ENCODE measurements at places on chromosomes 7 and 10. TPM values are rescaled to one million over a fixed set of nuclear protein-coding genes. Genes with fewer than 3 reads are reported as not detected.

- no peak overlapping the region for H3K27ac ChIP-seq
- H3K36me3 ChIP-seq, result no peaks in the 10 kb centered on the region
- H3K4me1 ChIP-seq, result no peaks in the 10 kb centered on the region
- no peaks in the 10 kb centered on the region for H3K27me3 ChIP-seq
These were observed 137.3 kb downstream of the AGMO start for GRCh38 chr7:15424468-15424867.

The HKDC1 gene
- total RNA-seq, result not detected

DNA sequence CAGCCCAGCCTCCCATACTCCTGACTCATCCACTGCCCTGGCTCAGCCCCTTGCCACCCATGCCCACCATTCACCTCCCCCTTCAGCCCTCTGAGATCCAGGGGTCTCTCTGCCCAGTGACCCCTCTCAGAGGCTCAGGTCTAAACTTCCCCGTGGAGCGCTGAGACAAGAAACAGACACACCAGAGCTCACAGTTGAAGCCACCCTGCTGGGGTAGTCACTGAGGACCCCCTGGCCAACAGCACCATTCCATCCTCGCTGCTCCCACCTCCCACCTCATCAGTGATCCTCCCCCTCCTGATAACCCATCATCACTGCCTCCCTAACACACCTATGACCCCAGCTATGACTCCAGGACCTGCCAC lies 100.7 kb downstream of the GRID1 start:
- no peaks in the 10 kb centered on the region for H3K27me3 ChIP-seq
- no peak overlapping the region for H3K27ac ChIP-seq
- no peak for DNase-seq
- no peaks in the 10 kb centered on the region for H3K4me1 ChIP-seq
- H3K36me3 ChIP-seq, result no peaks in the 10 kb centered on the region

The SFRP5 gene
- 3.1 TPM for total RNA-seq

DNA sequence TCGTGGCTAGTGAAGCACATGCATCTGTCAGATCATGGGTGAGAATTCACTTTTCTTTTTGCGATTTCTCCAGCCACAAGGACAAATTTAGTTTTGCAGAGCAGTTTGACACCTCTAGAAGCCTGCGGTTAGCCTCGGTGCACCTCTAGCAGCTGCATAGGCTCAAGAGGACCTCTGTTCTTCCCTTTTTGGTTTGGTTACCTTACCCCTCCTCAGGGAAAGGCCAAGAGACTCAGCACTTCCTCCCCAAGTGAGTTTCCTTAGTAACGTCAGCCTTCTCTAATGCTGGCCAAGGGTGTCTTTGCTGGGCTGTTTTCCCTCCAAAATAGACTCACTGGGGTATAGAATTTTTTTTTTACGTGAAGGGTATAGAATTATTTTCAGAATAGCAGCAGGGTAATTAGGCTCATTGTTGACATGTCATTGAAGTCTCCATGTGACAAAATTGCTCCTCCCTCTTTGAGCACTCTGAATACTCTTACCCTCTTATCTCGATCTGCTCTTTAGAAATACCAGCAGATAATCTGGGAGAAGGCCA lies 97.8 kb downstream of the AUTS2 start:
- H3K27me3 ChIP-seq, result no peaks in the 10 kb centered on the region
- no peaks in the 10 kb centered on the region for H3K36me3 ChIP-seq
- H3K4me3 ChIP-seq, result no peak overlapping the region
- no peak overlapping the region for H3K27ac ChIP-seq
- H3K4me1 ChIP-seq, result no peaks in the 10 kb centered on the region

DNA sequence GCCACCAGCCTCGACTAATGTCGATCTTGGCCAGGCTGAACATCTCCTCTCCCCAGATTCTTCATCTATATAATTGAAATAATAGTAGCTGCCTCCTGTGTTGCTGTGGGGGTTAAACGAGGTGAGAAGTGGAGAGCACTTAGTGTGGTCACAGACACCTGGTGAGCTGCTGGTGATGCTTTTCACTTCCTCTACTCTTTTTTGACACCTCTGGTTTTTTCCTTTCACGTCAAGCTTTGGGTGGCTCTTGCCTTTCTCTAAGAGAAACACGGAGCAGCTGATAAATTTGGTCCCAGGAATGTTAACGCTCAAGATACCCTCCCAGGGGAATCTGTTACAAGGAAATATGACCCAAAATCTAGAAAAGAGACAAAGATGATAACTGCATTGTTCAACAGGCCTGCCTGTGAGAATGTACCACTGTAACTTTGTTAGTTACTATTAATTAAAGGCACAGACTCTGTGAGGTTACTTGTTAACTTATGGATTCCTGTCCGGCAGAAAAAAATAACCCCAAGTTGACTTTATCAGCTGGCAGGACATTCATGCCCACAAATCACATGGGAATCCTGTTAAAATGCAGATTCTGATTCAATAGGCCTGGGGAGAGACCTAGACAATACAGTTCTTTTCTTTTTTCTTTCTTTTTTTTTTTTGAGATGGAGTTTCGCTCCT lies 9.5 kb upstream of the NPFFR1 start:
- peaks cover 11% of the 10 kb centered on the region for H3K4me1 ChIP-seq
- H3K27ac ChIP-seq, result no peak overlapping the region
- H3K27me3 ChIP-seq, result no peaks in the 10 kb centered on the region
- no peak for DNase-seq

The GHRHR gene
- not detected for total RNA-seq

GRCh38 chr7:20417260-20417659 lies 86.6 kb downstream of the ITGB8 start:
- H3K27ac ChIP-seq, result no peak overlapping the region
- H3K27me3 ChIP-seq, result no peaks in the 10 kb centered on the region
- DNase-seq, result no peak

- H3K27me3 ChIP-seq, result no peaks in the 10 kb centered on the region
- H3K4me1 ChIP-seq, result no peaks in the 10 kb centered on the region
- H3K27ac ChIP-seq, result no peak overlapping the region
- no peak for DNase-seq
- H3K4me3 ChIP-seq, result no peak overlapping the region
- H3K36me3 ChIP-seq, result no peaks in the 10 kb centered on the region
These were observed 1496.3 kb downstream of the REEP3 start for GRCh38 chr10:65017523-65017922.

GRCh38 chr10:12922117-12922900 lies 79.2 kb downstream of the CCDC3 start:
- no peak for DNase-seq
- H3K4me1 ChIP-seq, result no peaks in the 10 kb centered on the region
- H3K27ac ChIP-seq, result no peak overlapping the region
- no peak overlapping the region for H3K4me3 ChIP-seq
- H3K36me3 ChIP-seq, result no peaks in the 10 kb centered on the region

The COMMD3 gene
- 44.4 TPM for total RNA-seq

DNA sequence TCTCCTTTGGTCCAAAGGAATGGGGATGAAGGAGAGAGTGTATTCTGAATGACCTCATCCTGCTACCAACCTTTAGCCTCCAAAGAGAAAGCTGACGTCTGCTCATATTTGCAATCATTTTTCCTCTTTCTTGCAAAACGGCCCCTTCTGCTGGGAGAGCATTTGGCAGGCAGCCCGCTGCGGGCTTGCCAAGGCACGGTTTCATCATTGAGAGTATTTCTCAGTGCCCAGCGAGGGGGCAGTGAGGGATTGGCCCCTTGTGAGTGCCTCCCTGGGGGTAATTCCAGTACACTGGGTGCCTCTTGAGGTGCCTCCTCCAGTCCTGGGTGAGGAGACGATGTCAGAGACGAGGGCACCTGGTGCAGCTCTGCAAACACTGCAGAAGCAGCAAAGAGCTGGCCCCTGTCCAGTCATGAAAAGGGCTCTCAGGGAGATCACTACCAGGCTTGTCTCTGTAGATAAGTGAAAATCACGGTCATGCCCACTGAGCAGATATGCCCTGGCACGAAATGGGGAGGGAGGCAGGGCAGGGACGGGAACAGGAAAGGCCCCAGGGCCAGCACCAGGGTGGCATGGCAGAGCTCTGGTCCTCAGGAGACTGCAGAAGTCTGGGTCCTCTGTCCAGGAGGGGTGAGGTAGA lies 48.7 kb upstream of the SHH start:
- H3K27ac ChIP-seq, result no peak overlapping the region
- H3K27me3 ChIP-seq, result no peaks in the 10 kb centered on the region
- no peaks in the 10 kb centered on the region for H3K36me3 ChIP-seq
- no peak overlapping the region for H3K4me3 ChIP-seq

- H3K4me3 ChIP-seq, result no peak overlapping the region
- peaks cover 29% of the 10 kb centered on the region for H3K27me3 ChIP-seq
- H3K4me1 ChIP-seq, result no peaks in the 10 kb centered on the region
These were observed 249.9 kb upstream of the C7orf33 start for GRCh38 chr7:148340438-148341280.

- H3K4me3 ChIP-seq, result no peak overlapping the region
- H3K27me3 ChIP-seq, result no peaks in the 10 kb centered on the region
- no peaks in the 10 kb centered on the region for H3K36me3 ChIP-seq
- no peak for DNase-seq
- H3K27ac ChIP-seq, result no peak overlapping the region
- H3K4me1 ChIP-seq, result no peaks in the 10 kb centered on the region
These were observed 7.1 kb downstream of the GATA3 start for GRCh38 chr10:8061274-8062211.

Measured in heart left ventricle (tissue), 16 donors.